Endothelial cell (in vitro differentiated cells): ENCODE measurements at places on chromosomes 11 and 22. TPM values are rescaled to one million over a fixed set of nuclear protein-coding genes. Genes with fewer than 3 reads are reported as not detected.

- H3K4me1 ChIP-seq, result no peaks in the 10 kb centered on the region
- H3K27ac ChIP-seq, result no peak overlapping the region
- H3K4me3 ChIP-seq, result no peak overlapping the region
- DNase-seq, result no peak
- no peaks in the 10 kb centered on the region for H3K36me3 ChIP-seq
Observed at GRCh38 chr11:32255841-32256240, 165.0 kb downstream of the RCN1 start.

GRCh38 chr11:37264783-37265182 is 666.7 kb upstream of the RAG2 start:
- H3K36me3 ChIP-seq, result no peaks in the 10 kb centered on the region
- H3K4me3 ChIP-seq, result no peak overlapping the region
- no peaks in the 10 kb centered on the region for H3K27me3 ChIP-seq
- DNase-seq, result no peak
- no peak overlapping the region for H3K27ac ChIP-seq

DNA sequence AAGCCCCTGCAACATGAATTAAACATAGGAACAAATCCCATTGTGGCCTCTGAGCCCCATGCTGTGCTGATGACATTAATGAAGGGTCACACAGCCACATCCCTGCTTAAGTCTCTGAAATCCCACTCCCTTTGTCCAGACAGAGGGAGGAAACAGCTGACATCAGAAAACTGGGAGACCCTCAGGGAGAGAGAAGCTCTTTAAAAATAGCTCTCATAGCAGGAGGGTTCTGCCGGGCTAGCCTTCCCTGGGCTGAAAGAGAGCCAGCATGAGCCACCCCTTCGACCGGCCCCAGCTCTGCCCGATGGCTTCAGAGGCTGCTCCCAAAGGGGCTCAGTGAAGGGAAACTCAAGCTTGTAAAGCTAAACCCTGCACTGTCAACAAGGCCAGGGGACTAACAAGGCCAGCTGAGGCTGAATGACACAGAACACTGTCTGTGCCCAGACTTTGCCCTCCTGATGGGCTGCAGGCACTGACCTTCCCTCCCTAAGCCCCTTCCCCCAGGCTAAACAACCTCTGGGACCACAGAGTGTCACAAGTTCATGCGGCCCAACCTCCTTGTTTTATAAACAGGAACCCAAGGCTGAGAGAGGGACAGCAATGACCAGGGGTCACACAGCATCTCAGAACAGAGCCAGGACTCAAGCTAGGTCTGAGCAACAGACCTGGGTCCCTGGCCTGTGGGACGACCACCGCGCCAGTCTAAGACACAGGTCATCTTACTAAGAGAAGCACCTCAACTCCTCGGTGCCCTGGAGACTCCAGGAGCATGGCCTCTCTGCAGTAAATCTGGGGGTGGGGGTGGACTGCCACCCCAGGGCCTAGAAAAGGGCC is 163.8 kb downstream of the CHST1 start:
- peak overlapping the region; percentile 50 for H3K27ac ChIP-seq
- peaks cover 7% of the 10 kb centered on the region for H3K4me1 ChIP-seq
- H3K4me3 ChIP-seq, result no peak overlapping the region
- no peak for DNase-seq

DNA sequence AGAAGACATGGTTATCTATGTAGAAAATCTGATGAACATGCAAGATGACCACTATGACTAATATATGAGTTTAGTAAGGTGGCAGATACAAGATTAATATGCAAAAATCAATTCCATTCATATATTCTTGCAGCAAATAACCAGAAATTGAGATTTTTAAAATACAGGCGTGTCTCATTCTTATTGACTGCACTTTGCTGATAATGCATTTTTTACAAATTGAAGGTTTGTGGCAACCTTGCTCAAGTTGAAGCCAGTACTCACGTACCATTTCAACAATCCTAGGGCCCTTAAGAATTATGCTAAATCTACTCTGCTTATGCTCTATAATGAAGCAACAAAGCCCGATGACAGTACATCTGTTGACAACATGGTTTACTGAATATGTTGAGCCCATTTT is 104.6 kb downstream of the KCNQ1OT1 start:
- peaks cover 21% of the 10 kb centered on the region for H3K36me3 ChIP-seq
- H3K27ac ChIP-seq, result no peak overlapping the region
- H3K4me1 ChIP-seq, result peaks cover 5% of the 10 kb centered on the region
- no peak for DNase-seq
- H3K4me3 ChIP-seq, result no peak overlapping the region

DNA sequence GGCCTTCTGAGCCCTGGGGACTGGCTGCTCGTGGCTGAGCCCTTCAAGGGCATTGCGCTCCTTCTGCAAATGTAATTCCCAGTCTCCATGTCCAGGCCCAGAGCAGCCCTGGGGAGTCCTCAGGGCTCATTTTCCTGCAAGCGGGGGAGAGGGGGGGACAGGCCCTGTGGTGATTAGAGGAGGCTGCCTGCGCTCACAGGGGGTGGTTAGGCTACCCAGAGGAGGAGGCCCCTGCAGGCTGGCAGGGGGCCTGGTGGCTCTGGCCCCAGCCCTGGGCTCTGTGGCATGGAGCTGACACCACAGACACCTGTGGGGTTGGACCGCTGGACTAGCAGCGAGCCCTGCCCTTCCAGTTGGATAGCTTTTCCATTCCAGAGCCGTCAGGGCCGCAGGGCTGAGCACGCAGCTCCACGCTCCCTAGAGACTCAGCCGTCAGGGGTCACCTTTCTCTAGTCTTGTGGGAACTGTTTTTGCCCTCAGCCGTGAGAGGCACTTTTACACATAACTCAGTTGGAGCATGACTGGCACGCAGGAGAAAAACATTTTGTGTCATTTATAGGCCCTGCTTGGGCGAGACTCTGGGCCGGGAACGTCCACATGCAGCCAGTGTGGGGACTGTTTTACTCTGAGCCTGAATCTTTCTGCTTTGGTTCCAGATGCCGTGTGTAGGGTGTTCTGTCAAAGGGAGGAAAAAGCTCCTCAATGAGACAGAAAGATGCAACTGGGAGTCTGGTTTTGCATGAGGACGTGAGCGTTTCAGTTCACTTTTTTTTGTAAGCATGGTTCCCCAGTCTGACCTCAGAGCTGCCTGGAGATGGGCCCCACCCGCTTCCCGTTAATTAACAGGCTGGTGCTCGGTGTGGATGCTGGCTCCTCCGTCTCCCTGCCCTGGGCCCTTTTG is 58.1 kb downstream of the LRP5 start:
- DNase-seq, result no peak
- H3K27ac ChIP-seq, result no peak overlapping the region
- peaks cover 24% of the 10 kb centered on the region for H3K4me1 ChIP-seq
- H3K27me3 ChIP-seq, result peaks cover 13% of the 10 kb centered on the region
- H3K36me3 ChIP-seq, result peaks cover 42% of the 10 kb centered on the region
- peak overlapping the region; percentile 42 for H3K4me3 ChIP-seq

- DNase-seq, result no peak
- H3K27me3 ChIP-seq, result peaks cover 7% of the 10 kb centered on the region
- H3K36me3 ChIP-seq, result peaks cover 10% of the 10 kb centered on the region
- peak overlapping the region; percentile 92 for H3K4me3 ChIP-seq
- H3K27ac ChIP-seq, result peak overlapping the region; percentile 24
- peaks cover 6% of the 10 kb centered on the region for H3K4me1 ChIP-seq
Observed at GRCh38 chr22:50201191-50202129, 649 bp downstream of the SELENOO start.

DNA sequence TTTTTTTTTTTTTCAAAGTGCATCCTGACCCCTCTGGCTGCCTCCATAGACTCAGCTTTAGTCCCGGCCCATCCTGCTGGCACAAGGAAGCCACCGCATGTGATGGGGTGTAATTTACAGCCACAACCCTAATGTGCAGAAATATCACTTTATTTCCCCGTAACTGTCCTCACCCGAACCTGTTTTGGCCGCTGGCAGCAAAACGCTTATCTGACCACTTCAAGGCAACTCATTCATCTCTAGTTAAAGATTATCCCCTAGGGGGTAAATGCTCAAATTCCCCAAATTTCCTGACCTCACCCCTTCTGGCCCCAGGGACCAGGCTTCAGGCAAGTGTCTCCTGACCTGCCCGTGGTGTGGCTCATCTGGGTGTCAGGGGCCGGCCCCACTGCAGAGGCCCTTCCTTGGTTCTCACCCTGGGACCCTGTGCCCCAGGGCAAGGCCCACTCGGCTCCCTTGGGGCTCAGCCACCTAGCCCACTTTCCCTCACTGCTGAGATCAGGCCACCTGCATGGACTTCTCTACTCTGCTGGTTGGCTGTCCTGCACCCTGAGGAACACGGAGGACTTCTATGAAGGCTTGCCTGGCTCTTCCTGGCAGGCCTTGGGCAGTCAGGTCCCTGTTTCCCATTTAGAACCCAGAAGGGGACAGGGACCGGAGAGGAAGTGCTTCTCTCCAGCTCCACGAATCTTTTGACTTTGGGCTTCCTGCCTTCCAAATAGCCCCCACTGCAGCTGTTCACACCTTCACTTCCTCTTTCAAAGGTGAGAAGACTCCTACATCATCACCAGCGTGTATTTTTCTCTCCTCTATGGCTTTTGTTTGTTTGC is 53.3 kb downstream of the WNT11 start:
- DNase-seq, result no peak
- peaks cover 30% of the 10 kb centered on the region for H3K4me1 ChIP-seq
- H3K27ac ChIP-seq, result peak overlapping the region; percentile 9
- H3K36me3 ChIP-seq, result no peaks in the 10 kb centered on the region
- peak overlapping the region; percentile 75 for H3K4me3 ChIP-seq
- peaks cover 4% of the 10 kb centered on the region for H3K27me3 ChIP-seq

The PLEKHA7 gene
- total RNA-seq, result 8.2 TPM
